ENCODE measurements at places on chromosomes 3 and 15.

DNA sequence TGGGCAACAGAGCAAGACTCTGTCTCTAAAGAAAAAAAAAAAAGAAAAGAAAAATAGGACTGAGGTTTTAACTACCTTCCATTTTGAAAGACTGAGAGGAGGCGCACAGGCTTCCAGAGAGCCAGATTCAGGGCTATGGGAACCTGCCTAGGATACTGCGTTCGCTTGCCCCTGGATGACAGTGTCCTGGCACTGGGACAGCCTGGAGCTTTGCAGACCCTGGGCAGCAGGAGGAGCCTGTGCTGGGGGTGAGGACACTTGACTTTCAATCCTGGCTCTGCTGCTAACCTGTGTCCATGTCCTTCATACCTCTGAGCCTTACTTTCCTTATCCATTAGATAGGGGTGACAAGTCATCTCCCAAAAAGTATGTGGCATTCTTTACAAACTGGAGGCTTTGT, 31.2 kb downstream of the CD276 start:
- DNase-seq = no peak

DNA sequence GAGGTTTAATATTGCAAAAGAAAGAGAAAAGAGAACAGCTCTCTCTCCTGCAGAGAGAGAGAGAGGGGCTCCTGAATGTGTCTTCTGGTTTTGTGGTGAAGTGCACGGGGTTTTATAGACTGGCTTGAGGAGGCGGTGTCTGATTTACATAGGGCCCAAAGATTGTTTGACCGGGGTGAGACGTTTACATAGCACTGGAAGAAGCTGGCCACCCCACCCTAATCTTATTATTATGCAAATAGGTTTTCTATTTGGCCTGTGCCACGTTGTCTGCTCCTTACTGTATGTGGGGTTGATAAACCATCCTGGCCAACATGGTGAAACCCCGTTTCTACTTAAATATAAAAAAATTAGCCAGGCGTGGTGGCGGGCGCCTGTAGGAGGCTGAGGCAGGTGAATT, 268.6 kb downstream of the SV2B start:
- no peak for DNase-seq

GRCh38 chr15:22887157-22887951, 48.9 kb downstream of the NIPA2 start:
- no peak for DNase-seq

- DNase-seq = no peak
These were observed 272.2 kb upstream of the NR2E3 start for GRCh38 chr15:71538181-71538580.

GRCh38 chr3:108153451-108153981, 62.7 kb upstream of the CD47 start:
- DNase-seq = peak; percentile 25

DNA sequence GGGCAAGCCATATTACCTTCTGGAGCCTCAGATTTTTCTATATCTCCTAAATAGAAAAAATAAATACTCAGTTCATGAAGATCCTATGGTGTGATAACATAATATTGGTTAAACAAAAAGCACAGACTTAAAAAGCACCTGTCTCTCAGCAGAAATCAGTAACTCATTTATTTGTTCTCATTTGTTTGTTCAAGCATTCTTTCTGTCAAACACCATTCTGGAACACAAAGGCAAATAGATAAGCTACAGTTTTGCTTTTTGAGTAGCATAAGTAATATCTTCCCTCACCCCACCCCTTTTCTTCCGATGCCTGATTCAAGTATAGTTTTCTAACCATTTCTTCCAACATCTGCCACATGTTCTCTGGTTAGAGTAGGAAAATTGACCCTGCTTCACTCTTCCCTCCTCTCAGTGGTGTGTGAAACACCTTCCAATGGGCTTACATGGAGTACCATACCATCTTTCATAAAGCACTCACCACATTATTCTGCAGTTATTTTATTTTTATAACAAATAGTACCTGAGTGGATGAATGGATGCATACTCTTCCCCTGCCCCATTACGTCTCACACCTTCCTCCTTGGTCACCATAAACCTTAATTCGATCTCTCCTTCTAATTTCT, 8.4 kb upstream of the IL1RAP start:
- no peak for DNase-seq

GRCh38 chr15:72902245-72902918, 118.8 kb upstream of the ADPGK start:
- DNase-seq = no peak

DNA sequence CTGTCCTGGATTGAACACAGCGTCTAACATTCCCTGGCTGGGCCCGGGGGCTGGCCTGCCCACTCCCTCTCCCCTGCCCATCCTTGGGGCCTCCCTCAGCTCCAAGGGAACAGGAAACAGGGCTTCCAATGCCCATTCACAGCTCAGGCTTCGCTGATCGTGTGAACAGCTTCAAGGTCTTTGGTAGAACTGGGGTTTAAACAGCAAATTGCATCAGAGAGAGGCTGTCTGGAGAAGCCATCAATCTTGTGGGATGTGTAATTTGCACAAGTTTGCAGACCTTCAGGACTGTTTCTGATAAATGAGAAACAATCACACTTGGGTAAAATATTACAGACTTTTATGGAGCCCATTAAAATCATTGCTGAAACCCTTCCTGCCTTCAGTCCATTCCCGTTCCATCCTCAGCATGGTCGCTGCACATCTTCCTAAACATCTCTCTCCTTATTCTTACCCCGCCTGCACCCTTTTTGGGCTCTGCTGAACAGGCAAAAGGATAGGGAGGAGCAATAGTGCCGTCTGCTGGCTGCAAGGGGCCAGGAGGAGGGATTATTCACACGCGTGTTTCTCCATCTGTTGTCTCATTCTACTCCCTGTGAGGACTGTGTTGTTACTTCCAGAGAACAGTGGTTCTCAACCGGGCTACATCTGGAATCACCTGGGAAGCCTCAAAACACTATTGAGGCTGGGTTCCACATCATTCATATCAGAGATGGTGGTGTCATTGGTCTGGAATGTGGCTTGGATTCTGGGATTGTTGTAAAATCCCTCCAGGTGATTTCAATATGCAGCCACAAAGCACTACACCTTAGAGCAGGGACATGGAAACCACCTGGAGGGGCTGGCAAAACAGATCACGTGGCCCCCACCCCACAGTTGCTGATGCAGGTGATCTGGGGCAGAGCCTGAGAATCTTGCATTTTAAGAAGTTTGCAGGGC, 116.3 kb downstream of the CLSTN2 start:
- no peak for DNase-seq

DNA sequence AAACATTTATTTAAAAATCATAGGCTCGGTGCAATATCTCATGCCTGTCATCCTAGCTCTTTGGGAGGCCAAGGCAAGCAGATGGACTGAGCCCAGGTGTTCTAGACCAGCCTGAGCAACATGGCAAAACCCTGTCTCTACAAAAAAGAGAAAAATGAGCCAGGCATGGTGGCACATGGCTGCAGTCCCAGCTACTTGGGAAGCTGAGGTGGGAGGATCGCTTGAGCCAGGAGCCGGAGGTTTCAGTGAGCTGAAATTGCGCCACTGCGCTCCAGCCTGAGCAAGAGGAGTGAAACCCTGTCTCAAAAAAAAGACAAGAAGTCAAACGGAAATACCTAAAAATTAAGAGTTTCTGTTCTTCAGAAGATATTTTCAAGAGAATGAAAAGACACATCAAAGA, 122.3 kb downstream of the RSL24D1 start:
- no peak for DNase-seq

DNA sequence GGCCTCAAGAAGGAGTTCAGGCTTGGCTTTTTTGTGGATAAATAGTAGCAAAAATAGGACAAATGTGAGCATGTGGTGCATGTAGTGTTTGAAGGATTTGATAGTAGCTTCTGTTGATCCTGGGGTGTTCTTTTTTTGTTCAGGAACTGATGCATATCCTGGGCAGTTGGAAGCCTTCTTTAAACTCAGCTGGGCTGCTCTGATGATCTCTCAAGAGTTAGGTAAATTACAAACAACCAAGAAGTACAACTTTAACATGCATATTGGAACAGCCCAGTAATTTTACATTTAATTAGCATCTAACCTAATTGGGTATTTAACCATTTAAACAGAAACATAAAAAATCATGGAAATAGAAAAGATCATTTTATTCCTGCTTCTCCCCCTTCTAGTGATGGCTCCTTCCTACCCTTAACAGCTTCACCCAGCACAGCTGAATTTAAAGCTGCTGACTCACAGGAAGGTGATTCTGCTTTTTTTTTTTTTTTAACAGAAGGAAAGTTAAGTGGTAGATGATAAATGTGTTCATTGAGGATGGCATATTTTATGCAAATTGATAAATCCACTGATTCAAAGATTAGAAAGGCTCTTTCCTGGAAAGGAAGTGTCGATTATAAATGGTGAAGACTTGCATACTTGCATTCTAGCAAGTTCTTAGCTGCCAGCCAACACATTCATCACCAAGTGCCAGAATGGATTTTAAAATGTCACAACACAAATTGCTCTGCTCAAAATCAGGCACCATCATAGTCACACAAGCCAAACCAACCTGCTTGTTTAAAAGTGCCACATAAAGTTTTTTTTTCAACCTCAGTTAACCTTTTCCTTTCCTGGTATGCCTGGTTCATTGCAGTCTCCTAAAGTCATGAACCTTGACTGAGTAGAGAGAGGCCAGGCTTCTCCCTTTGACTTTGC, 20.0 kb downstream of the SLC35G2 start:
- no peak for DNase-seq

GRCh38 chr3:42827654-42828053, 18.4 kb downstream of the ACKR2 start:
- DNase-seq = no peak

GRCh38 chr3:50322386-50323091, at the start of gene HYAL2:
HYAL2 (minus strand) TSS chr3:50322745; CDS start chr3:50320489, 2,256 bp downstream.
- no peak for DNase-seq

GRCh38 chr3:133505813-133506212, 67.7 kb upstream of the CDV3 start:
- DNase-seq = no peak

GRCh38 chr3:133058831-133059230, 20.6 kb downstream of the TMEM108 start:
- DNase-seq = no peak

GRCh38 chr15:40006646-40007045, 32.3 kb downstream of the SRP14 start:
- no peak for DNase-seq

DNA sequence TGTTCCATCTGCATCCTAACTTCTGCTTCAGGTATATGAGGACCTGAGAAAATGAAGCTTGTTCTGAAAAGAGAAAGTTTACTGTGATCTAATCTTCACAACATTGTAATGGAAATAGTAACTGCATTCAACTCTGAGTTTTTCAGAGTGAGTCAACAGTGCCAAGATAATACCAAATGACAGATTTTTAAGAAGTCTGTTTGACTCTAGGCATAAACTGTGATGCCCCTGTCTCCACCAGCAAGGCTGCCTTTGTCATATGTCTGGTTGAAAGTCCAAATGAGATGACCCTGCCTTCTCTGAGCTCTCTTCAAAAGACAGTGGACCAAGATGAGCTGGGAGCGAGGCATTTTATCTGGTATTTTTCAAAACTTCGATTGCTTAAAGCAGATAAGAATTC, 44.8 kb upstream of the B3GNT5 start:
- DNase-seq = no peak

DNA sequence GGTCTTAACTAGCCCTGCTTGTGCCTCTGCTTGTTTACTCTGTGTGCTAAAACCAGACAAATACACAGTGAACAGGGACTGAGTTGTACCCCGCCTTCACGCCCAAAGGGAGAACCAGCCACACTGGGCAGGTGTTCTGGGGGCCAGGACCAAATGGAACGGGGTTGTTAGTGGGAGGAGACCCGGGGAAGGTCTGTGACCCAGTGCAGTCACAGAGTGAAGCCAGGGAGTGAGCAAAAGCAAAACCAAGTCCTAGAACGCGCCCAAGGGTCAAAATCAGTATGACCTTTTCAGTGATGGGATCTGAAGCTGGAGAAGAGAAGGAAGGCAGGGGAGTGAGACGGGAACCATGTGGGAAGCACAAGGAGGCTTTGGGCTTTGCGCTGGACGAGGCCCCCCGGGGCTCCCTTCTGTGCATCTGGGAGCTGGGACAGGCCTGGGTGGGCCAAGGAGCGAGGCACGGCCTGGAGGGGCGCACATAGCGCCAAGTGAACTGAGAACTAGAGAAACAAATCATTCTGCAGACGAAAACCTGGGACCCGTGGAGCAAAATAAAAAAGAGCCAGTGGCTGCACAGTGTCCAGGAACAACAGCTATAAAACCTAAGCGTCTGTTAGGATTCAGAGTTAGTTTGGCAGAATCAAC, 78.3 kb upstream of the ALDH1A3 start:
- no peak for DNase-seq

DNA sequence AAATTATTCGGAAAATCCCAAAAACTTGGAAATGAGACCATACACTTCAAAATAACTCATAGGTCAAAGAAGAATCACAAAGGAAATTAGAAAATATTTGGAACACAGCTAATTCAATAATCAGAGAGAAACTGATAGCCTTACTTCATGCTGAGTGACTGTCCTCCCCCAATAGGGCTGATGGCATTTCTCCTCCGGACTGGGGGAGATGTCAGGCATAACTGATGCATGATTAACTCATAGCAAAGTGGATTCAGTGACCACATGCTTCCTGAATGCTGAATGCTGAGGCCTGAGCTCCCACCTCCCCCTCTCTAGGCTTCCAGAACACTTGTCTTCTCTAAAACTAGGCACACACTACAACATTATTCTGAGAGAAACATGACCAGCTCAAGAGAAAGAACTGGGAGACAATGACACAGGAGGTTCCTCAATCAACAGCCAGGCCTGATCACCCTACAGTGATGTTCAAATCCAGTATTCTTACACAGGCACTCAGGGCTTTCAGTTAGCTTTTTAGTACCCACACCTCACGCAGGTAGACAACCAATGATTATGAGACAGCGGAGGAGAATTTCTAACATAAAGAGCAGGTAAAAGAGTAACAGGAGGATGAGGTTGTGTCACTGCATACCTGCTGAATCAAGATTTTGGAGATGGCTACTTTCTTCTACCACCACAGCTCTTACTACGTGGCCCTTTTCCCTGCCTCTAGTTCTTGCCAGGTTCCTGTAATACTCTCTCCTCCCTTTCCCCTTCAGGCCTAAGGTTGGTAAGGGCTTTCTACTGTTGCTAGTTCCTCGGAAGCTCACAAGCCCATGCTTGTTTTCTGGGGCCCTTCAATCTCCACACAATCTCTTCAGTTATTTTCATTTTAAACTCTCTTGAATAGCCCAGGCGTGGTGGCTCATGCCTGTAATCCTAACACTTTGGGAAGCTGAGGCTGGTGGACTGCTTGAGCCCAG, 96.1 kb downstream of the FMN1 start:
- no peak for DNase-seq

DNA sequence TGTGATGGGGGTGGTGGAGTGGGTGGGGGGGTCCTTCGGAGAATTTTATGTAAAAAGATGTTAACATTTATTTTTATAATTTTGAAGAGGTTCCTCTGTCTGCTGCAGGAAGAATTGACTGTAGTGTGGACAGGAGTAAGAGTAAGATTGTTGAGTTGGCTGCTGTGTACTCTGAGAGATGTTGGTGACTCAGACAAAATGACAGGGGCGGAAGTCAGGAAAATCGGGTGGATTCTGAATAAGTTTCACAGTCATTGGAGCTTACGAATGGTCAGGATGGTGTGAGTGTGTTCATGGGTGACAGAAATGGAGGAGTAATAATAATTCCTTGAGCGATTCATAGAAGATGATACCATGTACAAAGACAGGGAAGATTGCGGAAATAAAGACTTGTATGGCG, 420.0 kb downstream of the ROBO2 start:
- no peak for DNase-seq

GRCh38 chr3:48919215-48920138, 835 bp downstream of the ARIH2 start:
- peak; percentile 23 for DNase-seq
